ENCODE measurements at places on chromosomes 7 and 10.

DNA sequence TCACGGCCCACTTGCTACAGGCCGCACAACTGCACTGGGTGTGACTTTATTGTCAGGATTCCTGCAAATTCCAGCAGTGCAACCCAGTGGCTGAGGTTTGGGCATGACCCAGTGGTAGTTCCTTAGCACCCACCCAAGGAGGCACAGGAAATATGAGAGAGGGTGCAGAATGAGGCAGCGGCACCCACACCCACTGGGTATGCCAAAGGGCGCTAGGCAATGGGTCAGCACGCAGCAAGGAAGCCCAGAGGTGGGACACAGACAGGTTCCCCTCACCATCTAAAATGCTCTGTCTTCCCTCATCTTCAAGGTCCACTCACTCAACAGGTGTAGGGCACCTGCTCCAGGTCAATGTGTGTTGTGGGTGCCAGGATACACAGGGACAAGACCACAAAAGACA is 357.8 kb upstream of the MKI67 start:
- DNase-seq, result no peak

GRCh38 chr7:27145914-27146412 is 1.6 kb downstream of the HOXA6 start:
- no peak for DNase-seq

- DNase-seq, result no peak
Measured at GRCh38 chr10:6153845-6154244, 48.9 kb upstream of the PFKFB3 start.

DNA sequence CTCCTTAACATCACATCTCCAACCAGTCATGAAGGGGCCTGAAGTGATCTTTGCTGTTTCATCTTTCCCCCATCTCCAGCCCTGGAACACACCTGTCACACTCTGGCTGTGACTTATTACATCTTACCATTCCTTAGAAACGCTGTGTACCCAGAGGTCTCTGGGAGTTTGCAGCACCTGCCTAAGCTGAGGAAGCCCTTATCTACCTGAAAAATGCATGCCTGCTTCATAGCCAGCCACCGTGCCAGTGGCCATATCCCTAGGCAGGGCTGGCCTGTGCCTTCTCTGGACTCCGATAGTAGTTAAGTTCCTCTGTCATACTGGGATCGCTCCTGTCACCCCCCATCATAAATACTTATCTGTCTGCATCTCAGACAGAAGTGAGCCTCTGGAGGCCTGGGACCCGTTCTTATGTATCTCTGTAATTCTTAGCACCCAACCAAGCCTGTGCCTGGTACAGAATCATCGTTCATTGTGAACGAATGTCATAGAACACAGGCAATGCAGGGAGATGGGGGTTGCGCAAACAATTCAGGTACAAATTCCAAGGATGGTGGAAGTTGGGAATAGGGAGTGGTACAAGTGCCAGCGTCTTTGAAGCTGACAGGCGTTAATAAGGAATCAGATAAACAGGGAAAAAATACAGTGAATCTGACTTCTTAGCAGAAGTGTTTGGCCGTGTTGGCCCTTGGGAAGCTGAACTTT is 254.6 kb downstream of the CAMK1D start:
- no peak for DNase-seq

- no peak for DNase-seq
Measured at GRCh38 chr7:5199841-5200240, 9.8 kb downstream of the WIPI2 start.

DNA sequence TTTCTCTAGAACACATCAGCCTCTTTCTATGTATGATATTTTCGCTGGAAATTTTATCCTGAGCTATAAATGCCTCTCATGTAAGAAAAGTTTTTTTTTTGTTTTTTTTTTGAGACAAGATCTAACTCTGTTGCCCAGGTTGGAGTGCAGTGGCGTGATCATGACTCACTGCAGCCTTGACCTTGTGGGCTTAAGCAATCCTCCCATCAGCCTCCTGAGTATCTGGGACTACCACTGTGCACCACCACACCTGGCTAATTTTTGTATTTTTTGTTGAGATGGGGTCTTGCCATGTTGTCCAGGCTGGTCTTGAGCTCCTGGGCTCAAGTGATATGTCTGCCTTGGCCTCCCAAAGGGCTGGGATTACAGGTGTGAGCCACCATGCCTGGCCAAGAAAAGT is 80.4 kb downstream of the ADK start:
- DNase-seq, result no peak

- DNase-seq, result no peak
Measured at GRCh38 chr10:110775406-110775805, 96.3 kb upstream of the PDCD4 start.

DNA sequence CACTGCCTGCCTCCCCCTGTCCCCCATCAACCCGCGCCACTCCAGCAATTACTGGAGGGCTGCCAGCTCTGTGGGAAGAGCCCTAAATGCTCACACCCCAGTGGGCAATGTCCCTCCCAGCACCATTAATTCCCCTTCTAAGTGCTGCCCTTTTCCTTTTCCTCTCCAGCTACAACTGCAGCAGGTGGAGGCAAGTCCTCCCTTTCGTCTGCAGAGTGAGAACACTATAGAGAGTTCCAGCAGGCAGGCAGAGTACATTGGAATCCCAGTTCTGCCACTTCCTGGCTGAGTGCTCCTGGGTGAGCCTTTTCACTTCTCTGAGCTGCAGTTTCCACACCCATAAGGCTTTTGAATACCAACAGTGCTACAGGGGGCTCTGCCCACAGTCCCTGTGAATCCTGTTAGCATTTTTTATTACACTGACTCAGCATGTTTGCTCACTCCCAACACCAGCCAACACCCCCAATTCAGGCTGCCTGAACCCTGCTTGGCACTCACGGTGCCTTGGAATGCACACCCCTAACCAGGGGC is 447.0 kb downstream of the GRID1 start:
- no peak for DNase-seq

GRCh38 chr7:139918480-139918879 is 89.4 kb downstream of the TBXAS1 start:
- DNase-seq, result no peak

DNA sequence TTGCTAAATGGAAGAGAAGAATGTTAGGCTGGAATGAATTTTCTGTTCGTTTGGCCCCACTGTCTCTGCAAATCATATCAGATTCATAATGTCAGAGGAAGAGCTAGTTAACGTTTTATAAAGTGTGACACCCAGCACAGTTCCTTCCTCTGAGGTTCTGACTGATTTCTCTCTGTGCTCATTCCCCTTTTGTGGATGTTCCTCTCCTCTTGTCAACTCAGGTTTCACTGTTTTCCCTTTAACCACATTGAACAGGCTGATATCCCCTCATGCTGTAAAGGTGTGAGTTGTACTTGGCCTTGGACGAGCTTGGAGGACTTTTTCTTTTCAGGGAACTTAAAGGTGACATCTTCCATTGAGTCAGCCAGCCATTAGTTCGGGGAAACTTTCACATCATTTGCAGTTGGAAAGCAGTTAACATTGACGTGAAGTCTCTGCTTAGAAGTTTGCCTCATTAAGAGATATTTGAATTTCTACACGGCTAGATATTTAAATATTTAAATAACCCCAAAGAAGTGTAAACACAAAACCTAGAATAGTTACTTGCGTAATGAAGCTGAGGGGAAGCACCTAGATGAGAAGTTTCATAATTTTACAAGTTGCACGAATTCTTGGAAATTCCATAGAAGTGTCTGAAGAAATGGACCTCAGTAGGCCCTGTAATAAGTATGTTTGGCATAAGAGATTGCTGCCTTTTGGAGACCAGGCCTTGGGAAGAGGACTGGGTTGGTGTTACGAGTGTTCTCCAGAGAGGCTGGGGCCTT is 101.5 kb upstream of the EGR2 start:
- no peak for DNase-seq

DNA sequence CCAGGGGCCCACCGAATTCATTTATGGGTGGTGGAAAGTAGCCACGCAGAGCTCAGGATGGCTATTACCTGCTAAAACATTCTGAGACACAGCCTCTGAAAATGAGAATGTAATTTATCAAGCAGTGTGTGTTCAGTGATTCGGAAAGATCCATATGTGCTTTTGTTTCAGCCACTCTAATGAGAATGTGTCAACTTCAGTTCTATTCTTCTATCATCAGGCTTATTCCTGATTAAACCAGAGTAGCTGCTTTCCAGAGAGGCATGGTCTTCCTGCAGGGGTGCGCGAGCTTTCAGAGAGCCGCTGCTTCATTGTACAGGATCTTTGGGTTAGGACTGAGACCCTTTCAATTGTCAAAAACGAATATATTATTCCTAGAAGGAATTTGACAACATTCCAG is 167.6 kb downstream of the OTUD1 start:
- no peak for DNase-seq

Measured in stimulated activated naive CD8-positive, alpha-beta T cell treated with anti-CD3 and anti-CD28 coated beads, Interleukin-15, Interleukin-2, amounts not matched to agents 100 U/mL and 50 U/mL, for 24 hours (primary cell).